Lung (tissue), 17 donors: ENCODE measurements at places on chromosomes 1 and 21. TPM values are rescaled to one million over a fixed set of nuclear protein-coding genes. Genes with fewer than 3 reads are reported as not detected.

The GPR37L1 gene
- 0.04 TPM for polyA plus RNA-seq

The RER1 gene
- 96.1 TPM for polyA plus RNA-seq

The CFAP126 gene
- 21.2 TPM for polyA plus RNA-seq

The RGS8 gene
- polyA plus RNA-seq = 0.02 TPM

The PRR9 gene
- not detected for polyA plus RNA-seq

DNA sequence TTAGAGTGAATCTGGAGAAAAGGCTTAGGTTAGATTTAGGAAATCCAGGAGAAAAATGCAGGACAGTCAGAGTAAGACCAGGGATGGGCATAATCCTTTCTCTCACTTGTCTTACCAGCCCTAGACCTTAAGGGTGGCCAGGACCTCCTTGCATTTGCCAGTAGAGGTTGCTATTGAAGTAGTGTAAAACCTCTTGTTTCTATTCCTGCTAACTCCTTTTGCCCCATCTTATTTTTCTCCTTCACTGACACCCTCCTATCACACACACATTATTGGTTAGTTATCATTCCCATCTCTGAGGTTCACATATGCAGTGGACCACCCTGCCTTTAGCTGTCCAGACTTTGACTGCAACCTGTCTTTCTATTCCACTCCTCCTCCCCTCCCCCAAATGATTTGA is 75.0 kb upstream of the MACF1 start:
- peaks cover 1% of the 10 kb centered on the region for H3K36me3 ChIP-seq
- peak overlapping the region; percentile 86 for H3K27ac ChIP-seq
- peaks cover 43% of the 10 kb centered on the region for H3K4me1 ChIP-seq
- H3K4me3 ChIP-seq = no peak overlapping the region
- no peaks in the 10 kb centered on the region for H3K27me3 ChIP-seq

- H3K4me3 ChIP-seq = no peak overlapping the region
- no peaks in the 10 kb centered on the region for H3K27me3 ChIP-seq
- H3K4me1 ChIP-seq = no peaks in the 10 kb centered on the region
- no peak for DNase-seq
These were observed 182.7 kb downstream of the MATN1 start for GRCh38 chr1:30540611-30541192.

GRCh38 chr1:231079163-231079562 is 39.1 kb upstream of the FAM89A start:
- H3K4me3 ChIP-seq = no peak overlapping the region
- H3K36me3 ChIP-seq = no peaks in the 10 kb centered on the region
- no peak overlapping the region for H3K27ac ChIP-seq
- DNase-seq = no peak
- peaks cover under 1% of the 10 kb centered on the region for H3K4me1 ChIP-seq

- no peaks in the 10 kb centered on the region for H3K27me3 ChIP-seq
- H3K36me3 ChIP-seq = no peaks in the 10 kb centered on the region
- no peak overlapping the region for H3K27ac ChIP-seq
- no peak for DNase-seq
- H3K4me1 ChIP-seq = no peaks in the 10 kb centered on the region
These were observed 29.5 kb downstream of the BRINP2 start for GRCh38 chr1:177200290-177200689.

- no peak overlapping the region for H3K27ac ChIP-seq
- H3K4me1 ChIP-seq = no peaks in the 10 kb centered on the region
- H3K27me3 ChIP-seq = no peaks in the 10 kb centered on the region
- H3K36me3 ChIP-seq = no peaks in the 10 kb centered on the region
- no peak overlapping the region for H3K4me3 ChIP-seq
These were observed 359.3 kb downstream of the ADGRL2 start for GRCh38 chr1:82160036-82160435.

GRCh38 chr1:64212031-64212430 is 8.6 kb downstream of the UBE2U start:
- H3K36me3 ChIP-seq = no peaks in the 10 kb centered on the region
- no peak for DNase-seq
- no peak overlapping the region for H3K4me3 ChIP-seq
- no peaks in the 10 kb centered on the region for H3K4me1 ChIP-seq
- H3K27me3 ChIP-seq = no peaks in the 10 kb centered on the region

GRCh38 chr21:27681841-27682240 is 715.0 kb upstream of the ADAMTS5 start:
- DNase-seq = no peak
- no peaks in the 10 kb centered on the region for H3K27me3 ChIP-seq
- H3K4me3 ChIP-seq = no peak overlapping the region
- no peak overlapping the region for H3K27ac ChIP-seq
- H3K4me1 ChIP-seq = no peaks in the 10 kb centered on the region

DNA sequence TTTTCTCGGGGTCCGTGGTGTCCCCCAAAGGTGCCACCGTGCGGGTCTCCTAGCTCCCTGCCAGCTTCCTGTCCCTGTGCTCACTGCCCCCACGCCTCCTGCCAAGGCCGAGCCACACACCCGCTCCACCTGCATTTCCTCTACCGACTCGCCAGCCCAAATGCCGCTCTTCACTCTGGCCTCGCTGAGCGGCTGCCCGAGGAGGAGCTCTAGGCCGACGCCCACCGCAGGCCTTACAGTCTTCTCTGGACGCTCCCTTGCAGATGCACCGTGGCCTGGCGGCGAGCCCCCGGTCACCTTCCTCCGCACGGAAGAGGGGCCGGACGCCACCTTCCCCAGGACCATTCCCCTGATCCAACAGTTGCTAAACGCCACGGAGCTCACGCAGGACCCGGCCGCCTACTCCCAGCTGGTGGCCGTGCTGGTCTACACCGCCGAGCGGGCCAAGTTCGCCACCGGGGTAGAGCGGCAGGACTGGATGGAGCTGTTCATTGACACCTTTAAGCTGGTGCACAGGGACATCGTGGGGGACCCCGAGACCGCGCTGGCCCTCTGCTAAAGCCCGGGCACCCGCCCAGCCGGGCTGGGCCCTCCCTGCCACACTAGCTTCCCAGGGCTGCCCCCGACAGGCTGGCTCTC is 26.3 kb downstream of the FTCD start:
- no peaks in the 10 kb centered on the region for H3K27me3 ChIP-seq
- DNase-seq = no peak
- no peak overlapping the region for H3K4me3 ChIP-seq

GRCh38 chr1:179632868-179633267 is 41.2 kb downstream of the TDRD5 start:
- no peak overlapping the region for H3K27ac ChIP-seq
- no peaks in the 10 kb centered on the region for H3K4me1 ChIP-seq

DNA sequence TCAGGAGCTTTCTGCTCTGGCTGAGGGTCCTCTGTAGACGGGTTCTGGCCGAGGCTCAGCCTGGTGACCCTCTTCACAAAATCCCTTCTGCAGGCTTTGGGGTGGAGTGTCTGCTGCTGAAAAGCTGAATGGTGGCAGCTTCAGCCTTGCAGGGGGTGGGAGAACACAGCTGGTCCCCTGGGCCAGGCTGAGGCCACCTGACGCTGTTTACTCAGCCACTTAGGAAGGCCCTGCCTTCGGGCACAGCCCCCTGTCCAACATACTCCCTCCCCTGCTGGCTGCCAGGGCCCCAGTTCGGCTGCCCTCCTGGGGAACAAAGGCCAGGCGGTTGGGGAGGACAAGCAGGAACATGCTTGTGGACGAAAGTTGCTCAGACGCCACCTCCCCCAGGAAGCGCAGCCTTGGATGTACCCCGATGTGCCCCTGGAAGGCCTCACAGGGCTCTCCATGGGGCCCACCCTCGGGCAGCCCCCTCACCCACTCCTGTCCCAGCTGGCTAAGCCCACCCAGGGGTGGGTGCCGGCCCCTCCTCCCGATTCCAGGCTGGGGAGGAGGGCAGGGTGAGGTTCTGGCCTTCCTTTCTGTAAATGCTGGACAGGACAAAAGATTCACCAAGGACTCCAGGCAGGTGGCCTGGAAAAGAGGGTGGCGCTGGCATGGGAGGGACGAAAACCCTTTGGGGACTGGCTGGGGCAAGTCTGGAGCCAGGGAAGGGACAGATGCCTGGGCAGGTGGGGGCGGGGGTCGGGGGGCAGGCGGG is at the start of gene ANKRD65:
Gene ANKRD65, minus strand, starts transcription at position 130 of the 760 bp plus-strand sequence. CDS start 271 bp downstream, outside the sequence.
- DNase-seq = peak; percentile 52
- no peaks in the 10 kb centered on the region for H3K4me1 ChIP-seq

DNA sequence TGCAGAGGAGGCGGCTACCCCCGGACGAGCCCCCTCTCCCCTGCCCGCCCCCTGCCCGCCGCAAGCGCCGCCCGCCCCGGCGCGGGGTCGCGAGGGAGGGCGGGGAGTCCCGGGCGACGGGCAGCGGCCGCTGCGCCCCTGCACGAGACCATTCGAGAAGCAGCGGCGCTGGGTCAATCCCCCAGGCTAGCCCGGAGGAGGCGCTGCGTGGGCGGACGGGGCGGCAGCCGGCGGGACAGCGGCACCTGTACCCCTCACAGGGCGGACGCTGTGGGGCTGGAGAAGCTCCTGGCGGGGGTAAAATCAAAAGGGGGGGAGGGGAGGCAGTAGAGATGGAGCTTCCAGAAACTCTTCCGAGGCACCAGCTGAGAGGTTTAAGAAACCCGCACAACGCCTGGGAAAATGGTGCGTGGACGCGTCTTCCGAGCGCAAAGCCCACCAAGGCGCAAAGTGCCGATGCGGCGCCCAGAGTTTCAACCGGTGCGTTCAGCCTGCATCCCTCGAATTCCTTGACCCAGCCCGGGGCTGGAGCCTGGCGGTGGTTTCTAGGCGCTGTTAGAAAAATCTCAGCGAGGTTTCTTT is at the start of gene PLPPR5:
Gene PLPPR5, minus strand, starts transcription at position 1 of the 582 bp plus-strand sequence. CDS start 190 bp downstream, outside the sequence.
- no peaks in the 10 kb centered on the region for H3K36me3 ChIP-seq
- DNase-seq = no peak
- peaks cover 6% of the 10 kb centered on the region for H3K27me3 ChIP-seq
- H3K4me1 ChIP-seq = no peaks in the 10 kb centered on the region
- no peak within 1 kb of the TSS for H3K4me3 ChIP-seq
- no peak within 1 kb of the TSS for H3K27ac ChIP-seq

GRCh38 chr1:17066361-17067068 is 12.7 kb upstream of the SDHB start:
- no peaks in the 10 kb centered on the region for H3K36me3 ChIP-seq
- no peaks in the 10 kb centered on the region for H3K4me1 ChIP-seq
- no peaks in the 10 kb centered on the region for H3K27me3 ChIP-seq
- no peak overlapping the region for H3K4me3 ChIP-seq
- no peak overlapping the region for H3K27ac ChIP-seq

DNA sequence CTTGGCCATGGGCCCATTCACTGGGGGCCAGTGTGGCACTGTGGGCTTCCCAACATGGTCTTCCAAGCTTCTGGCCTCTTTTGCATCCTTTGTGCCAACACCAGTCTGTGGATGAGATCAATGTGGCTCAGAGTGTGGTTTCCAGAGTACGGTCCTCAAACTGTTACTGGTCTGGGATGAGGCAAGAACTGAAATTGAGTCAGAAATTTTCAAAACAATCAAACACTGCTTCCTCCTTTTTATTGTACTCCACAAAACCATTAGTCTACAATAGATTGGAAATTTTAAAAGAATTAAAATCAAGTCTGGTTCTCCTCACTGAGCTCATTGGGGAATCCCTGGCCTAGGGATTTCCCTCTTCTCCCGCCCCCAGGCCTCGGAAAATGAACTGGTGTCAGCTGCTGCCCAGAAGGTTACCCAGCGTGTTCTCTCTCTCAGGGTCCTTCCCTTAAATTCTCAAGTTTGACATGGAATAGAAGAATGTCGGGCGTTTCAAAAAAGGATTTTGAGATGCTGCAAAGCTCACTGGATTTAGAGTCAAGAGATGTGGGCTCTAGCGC is 222.0 kb downstream of the SDCCAG8 start:
- no peaks in the 10 kb centered on the region for H3K4me1 ChIP-seq
- no peaks in the 10 kb centered on the region for H3K27me3 ChIP-seq
- H3K4me3 ChIP-seq = no peak overlapping the region
- no peak overlapping the region for H3K27ac ChIP-seq
- DNase-seq = no peak

- no peak overlapping the region for H3K27ac ChIP-seq
- no peak for DNase-seq
- no peaks in the 10 kb centered on the region for H3K36me3 ChIP-seq
- no peaks in the 10 kb centered on the region for H3K27me3 ChIP-seq
- no peak overlapping the region for H3K4me3 ChIP-seq
These were observed 39.2 kb downstream of the HLX start for GRCh38 chr1:220918285-220918951.

- no peak overlapping the region for H3K4me3 ChIP-seq
- no peak overlapping the region for H3K27ac ChIP-seq
- H3K36me3 ChIP-seq = no peaks in the 10 kb centered on the region
- DNase-seq = no peak
These were observed 593 bp upstream of the CD53 start for GRCh38 chr1:110872366-110872744.

DNA sequence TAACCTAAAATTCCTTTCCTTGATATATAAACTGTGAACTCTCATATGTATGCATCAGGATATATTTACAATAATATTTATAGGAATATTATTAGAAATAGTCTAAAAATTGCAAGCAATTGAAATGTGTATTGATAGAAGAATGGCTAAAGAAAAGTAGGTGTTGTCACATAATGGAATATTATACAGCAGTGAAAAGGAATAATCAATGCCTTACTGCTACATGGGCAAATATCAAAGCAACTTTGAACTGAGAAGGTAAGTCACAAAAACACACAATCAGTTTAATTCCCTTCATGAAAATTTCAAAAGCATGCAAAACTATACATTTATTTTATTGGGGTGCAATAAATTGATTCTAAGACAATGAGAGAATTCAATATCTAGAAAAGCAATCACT is 35.7 kb upstream of the CDC14A start:
- no peaks in the 10 kb centered on the region for H3K4me1 ChIP-seq
- no peaks in the 10 kb centered on the region for H3K36me3 ChIP-seq
- H3K4me3 ChIP-seq = no peak overlapping the region
- H3K27ac ChIP-seq = no peak overlapping the region

DNA sequence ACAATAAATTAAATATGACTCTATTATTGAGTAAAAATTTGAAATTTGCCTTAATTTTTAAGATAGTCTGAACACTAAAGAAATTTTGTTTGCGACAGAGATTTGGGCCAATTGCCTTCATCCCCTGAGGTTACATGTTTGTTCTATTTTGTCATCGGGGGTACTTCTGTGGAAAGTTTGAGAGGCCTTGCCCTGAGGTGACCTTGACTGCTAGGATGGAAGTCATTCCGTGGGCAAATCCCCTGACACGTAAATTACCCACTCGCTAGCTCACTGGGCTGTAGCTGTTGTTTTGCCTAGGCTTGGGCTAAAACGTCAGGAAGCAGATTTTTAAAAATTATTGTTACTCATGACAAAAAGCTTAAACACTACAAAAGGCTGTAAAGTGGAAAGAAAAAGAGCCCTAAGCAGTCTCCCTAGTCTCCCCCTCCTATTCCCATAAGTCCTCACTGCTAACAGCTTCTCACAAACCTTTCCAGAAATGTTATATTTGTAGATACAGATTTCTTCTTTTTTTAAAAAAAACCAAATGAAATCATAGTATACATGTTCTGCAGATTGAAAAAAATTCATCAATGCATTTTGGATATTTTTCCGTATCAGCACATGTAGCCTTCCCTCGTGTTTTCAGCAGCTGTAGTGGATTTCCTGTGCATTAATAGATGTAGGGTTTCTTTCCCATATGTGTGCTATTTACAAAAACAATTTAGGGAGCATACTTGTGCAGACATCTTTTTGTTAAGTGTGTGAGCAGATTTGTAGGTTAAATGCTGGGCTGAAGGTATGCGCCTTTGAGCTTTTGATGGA is 142.7 kb downstream of the MRPS6 start:
- no peaks in the 10 kb centered on the region for H3K4me1 ChIP-seq
- no peaks in the 10 kb centered on the region for H3K27me3 ChIP-seq
- no peaks in the 10 kb centered on the region for H3K36me3 ChIP-seq
- H3K4me3 ChIP-seq = no peak overlapping the region
- no peak for DNase-seq

- H3K4me1 ChIP-seq = peaks cover 14% of the 10 kb centered on the region
- H3K4me3 ChIP-seq = no peak overlapping the region
- no peak overlapping the region for H3K27ac ChIP-seq
- DNase-seq = peak; percentile 46
- no peaks in the 10 kb centered on the region for H3K27me3 ChIP-seq
These were observed 240.1 kb downstream of the NPHP4 start for GRCh38 chr1:5751833-5752745.
